Stimulated activated naive B cell treated with anti-CD40 and anti-IgM and Interleukin-4, amounts not matched to agents 10 μg/mL and 1 μg/mL and 100 μg/mL, for 72 hours (primary cell): ENCODE measurements at places on chromosomes 1 and 21.

- no peak for DNase-seq
These were observed 40.8 kb upstream of the UTS2 start for GRCh38 chr1:7893529-7894180.

- DNase-seq = no peak
These were observed 39.2 kb downstream of the ABCA4 start for GRCh38 chr1:94081566-94082344.

DNA sequence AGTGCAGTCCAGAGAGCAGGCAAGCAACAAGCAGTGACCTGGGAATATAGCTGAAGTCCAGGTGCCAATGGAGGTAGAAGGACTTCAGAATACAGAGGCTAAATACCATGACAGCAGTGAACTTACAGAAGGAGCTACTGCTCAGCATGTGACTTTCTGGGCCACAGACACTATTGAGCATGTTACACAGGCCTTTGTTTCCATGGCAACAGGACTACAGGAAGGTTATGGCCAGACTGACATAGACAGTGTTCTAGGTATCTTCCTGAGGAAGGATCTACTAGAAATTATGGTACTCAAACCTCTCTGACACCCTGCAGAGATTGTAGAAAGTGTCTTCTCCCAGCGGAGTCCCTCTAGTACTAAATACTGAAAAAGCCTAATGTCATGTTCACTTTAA, 11.0 kb downstream of the OR2M5 start:
- no peak for DNase-seq

DNA sequence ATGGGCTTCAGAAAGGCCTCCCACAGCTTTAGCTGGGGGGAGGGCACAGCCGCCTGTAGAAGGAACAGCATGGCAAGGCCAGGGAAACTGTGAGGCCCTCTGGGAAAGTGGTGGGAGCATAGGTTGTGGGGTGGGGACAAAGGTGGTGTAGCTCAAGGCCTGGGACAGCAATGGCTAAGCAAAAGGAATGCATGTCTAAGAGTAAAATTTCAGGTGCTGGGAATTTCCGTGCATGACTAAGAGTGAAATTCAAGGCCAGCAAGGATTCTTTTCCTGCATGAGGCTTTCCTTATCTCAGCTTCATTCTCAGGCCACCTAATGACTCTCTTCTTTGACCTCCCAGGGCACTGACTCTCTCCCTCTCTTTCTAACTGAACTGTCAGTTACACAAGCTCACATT, 86.5 kb upstream of the WNT4 start:
- DNase-seq = no peak

DNA sequence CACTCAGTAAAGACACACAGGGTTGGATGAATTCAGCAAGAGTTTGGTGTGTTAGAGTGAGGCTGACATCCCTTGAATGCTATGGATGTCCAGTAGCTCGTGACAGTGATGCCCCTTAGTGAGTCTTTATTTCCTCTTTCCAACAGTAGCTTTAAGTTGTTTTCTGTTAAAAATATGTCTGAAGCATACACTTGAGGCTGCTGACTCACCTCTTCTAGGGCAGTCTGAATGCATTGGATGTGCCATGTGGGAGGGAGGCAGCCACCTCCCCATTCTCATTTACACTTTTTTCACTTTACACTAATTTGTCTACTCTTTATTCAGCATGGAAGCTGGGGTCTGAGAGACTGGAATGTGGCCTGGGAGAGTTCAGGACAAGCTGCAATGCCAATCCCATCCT, 17.6 kb downstream of the NOS1AP start:
- DNase-seq = no peak

GRCh38 chr1:36166938-36167905, 11.3 kb downstream of the MAP7D1 start:
- DNase-seq = no peak

DNA sequence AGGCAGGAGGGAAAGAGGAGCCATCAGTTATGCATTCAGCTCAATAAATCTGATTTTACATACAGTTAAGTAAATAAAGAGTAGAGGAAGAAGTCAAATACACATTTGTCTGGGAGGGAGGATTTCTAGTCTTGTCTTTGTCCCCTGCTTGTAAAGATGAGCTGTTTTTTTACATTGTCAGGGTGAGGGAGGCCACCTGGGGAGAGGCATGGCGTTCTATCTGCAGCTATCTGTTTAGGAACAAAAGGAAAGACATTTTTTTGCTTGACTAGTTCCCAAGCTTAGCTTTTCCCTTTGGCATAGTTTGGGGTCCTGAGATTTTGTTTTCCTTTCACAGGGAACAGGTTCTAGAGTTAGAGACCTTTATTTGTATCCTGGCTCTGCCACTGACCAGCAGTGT, 14.9 kb downstream of the RAD54L start:
- no peak for DNase-seq

GRCh38 chr1:220294846-220295301, 22.6 kb upstream of the RAB3GAP2 start:
- DNase-seq = no peak

- no peak for DNase-seq
These were observed 28.9 kb downstream of the ALPL start for GRCh38 chr1:21537932-21538630.

DNA sequence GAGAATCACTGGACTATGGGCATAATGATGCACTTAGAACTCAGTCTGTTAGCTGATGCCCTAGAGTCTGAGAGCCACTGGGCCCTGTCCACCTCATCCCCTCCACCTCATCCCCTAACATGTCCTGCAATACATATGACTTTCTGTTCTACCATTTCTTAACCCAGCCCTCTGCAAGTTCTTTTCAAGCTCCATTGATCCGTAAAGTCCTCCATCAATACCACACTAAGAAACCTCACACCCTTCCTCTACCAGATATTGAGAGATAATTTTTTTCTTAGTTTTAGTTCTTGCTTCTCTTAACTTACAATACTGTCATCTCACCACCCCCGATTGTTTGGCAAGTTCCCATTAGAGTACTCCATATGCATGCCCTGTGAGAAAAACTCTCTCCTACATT, 22.1 kb downstream of the FCRL4 start:
- no peak for DNase-seq

GRCh38 chr21:35204850-35205541, 155.9 kb upstream of the RUNX1 start:
- DNase-seq = no peak

DNA sequence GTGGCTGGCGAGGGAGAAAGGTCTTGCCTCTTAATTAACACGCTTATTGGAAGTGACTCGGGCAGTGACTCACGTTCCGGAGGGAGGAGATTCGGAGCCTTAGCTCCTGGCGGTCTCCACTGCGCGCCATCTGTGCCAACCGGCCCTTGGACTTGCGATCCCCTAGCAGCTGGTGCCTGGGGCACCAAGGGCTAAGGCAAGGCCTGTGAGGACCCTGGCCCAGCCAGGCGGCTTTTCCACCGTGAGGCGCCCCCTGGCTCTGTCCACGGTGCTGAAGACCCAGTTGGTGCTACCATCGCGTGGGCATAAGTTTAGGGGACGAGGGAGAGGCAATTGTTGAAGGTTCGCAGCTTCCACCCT, 1.3 kb upstream of the SYT6 start:
- no peak for DNase-seq

GRCh38 chr1:9020305-9020704, 5.9 kb downstream of the SLC2A7 start:
- DNase-seq = no peak

- DNase-seq = no peak
These were observed 9.6 kb downstream of the DIP2A start for GRCh38 chr21:46468108-46468774.

GRCh38 chr1:110312188-110313121, 26.7 kb upstream of the RBM15 start:
- peak; percentile 65 for DNase-seq

- DNase-seq = no peak
These were observed 69.7 kb upstream of the ZC3H12A start for GRCh38 chr1:37404711-37405110.

DNA sequence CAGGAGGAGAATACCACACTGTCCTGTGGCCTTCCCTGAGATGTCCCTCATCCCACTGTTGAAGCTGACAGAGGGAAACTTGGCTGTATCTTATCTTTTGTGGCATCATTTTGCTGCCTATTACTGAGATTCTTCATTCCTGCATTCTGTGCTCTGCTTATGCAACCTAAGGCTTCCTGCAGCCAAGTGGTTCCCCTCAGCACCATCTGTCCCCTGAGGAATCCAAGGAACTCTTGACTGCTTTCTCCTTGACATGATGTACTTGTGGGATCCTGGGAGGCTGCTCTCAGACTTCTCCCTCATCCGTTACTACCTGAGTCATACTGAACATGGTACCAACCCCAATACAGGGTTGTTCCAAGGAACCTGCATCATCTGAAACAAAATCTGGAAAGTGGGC, 21.1 kb upstream of the RIMKLA start:
- DNase-seq = no peak

- no peak for DNase-seq
These were observed 44.8 kb upstream of the TENT5C start for GRCh38 chr1:117561071-117561470.

- DNase-seq = no peak
These were observed 40.6 kb upstream of the DUSP10 start for GRCh38 chr1:221782477-221782876.
